Left forelimb (tissue), 1 donor: ENCODE measurements at places on chromosomes 6 and 20.

DNA sequence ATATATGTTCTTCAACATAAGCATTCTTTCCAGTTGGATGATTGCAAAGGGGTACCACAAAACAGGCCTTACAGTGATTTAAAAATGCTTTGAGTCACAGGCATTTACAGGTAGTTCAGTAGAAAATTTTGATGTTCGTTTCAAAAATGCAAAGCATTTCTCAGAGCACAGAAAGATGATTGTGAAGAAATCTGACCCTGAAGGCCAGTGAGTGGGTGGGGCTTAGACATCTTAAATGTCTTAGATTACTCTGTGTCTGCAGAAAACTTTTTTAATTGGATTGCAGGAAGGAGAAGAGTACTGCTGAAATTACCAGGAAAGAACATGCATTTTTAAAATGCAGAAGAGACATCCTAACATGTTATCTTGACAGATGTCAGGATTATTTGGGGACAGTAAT is 268.3 kb downstream of the CDKAL1 start:
- no peak for DNase-seq

- DNase-seq: no peak
These were observed 53.9 kb downstream of the OSTM1 start for GRCh38 chr6:108020472-108021116.

GRCh38 chr6:133855276-133855990 is 33.5 kb upstream of the TCF21 start:
- no peak for DNase-seq

DNA sequence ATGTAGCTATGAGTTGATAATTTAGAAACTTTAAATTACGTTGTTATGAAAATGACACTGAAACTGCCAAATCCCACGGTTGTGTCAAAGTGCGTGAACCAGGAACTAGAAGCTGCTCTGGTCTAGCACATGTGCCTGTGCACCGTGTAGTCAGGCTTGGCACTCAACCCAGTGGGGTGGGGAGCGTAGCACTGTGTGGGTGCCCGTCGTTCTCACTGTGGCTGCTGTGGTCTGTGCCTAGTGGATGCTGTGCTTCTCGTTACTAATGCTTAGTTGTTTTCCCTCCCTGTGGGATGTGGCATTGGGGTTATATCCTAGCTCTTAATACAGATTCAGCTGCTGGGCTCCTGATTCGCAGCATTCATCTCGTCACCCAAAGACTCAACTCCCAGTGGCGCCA is 46.2 kb upstream of the ADIG start:
- no peak for DNase-seq

DNA sequence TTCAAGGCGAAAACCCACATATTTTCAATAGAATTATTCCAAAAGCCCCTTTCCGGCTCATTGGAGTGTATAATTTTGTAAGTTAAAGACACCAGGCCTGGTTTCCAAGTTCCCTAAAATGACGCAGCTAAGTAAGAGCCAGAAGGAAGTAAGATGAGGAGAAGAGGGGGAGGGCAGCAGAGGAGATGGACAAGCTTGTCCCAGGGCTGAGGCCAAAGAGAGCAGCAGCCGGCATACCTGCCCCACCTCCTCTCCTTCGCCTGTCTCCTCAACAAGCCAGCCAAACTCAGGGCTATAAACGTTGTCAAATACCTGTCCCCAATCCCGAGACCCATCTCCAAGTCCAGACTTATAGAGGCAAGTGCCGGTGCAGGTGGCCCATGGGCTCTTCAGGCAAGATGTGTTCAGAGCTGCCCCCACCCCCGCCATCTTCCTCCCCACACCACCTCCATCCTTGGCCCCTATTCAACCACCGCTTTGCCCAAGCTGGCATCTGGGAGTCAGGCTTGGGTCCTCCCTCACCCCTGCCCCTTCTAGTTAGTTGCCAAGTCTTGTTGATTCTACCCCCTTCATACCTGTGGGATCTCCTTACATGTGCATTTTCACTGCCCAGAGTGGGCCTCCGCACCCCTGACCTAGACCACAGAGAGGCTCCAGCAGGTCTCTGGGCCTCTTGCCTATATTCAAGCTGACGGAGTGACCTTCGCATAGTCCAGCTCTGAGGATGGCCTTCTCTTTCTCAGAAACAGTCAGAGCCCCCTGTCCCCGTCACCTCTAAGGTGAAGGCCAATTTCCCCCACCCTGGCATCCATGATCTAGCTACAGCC is 75.7 kb upstream of the SIRPA start:
- DNase-seq: peak; percentile 63
